ENCODE measurements at places on chromosomes 3 and 15.

- DNase-seq, result no peak
Measured at GRCh38 chr15:58066042-58066867, 744 bp upstream of the ALDH1A2 start.

- DNase-seq, result no peak
Measured at GRCh38 chr15:29162411-29162810, 107.2 kb downstream of the NSMCE3 start.

DNA sequence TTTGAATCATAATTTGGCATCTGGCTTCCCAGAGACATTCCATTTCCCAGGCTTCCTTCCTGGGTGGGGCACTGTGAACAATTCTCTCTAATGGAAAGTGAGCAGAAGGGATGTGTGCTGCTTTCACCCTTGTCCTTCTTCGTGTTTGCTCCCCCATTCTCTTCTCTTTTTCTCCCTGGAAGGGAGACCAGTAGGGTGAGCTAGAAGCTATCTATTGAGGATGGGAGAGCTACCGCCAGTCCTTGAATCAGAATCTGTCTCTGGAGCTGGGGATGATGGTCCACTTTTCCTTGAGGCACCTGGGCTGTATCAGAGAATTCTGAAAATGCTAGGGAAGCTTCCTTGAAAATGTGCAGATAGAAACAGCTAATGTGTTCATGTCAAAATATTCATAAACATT is 453.9 kb downstream of the WDR72 start:
- DNase-seq, result no peak

GRCh38 chr3:44983484-44983941 is 7.5 kb downstream of the EXOSC7 start:
- no peak for DNase-seq

GRCh38 chr3:137854533-137855261 is 90.6 kb downstream of the SOX14 start:
- DNase-seq, result no peak

- DNase-seq, result no peak
Measured at GRCh38 chr3:12473511-12473910, 10.8 kb upstream of the TSEN2 start.

GRCh38 chr3:126291537-126291936 is 65.7 kb downstream of the KLF15 start:
- DNase-seq, result no peak

- no peak for DNase-seq
Measured at GRCh38 chr3:5663601-5664000, 476.1 kb downstream of the EDEM1 start.

DNA sequence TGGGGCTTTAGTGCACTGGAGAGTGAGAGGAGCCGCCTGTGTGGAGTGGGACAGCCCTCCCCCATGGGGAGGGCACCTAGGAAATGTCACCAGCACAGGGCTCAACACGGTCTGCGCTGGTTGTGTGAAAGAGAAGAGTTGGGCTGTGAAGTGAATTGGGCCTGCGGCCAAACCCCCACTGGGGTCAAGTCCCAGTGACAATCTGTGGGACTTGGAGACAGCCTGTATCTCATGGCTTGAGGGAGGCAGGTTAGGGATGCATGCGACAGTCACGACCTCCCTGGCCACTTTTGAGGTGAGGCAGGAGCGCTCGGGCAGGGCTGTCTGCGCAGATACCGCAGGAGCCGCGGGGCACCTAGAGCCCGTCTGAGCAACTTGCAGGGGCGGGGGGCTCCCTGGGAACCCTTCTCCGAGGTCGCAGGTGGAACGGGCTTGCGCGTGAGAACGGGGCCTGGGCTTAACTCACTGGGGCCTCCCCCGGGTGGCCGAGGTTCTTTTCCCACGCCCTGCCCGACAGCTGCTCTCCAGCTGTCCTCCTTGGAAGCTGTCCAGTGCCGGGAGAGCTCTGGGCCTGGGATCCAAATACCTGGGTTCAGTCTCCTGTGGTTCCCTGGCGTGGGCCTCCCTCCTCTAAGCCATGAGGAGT is 77.4 kb downstream of the SNRK start:
- DNase-seq, result no peak

GRCh38 chr15:24076090-24076784 is 389.1 kb upstream of the NDN start:
- DNase-seq, result no peak

GRCh38 chr15:50496692-50497091 is 49.8 kb downstream of the USP50 start:
- no peak for DNase-seq

DNA sequence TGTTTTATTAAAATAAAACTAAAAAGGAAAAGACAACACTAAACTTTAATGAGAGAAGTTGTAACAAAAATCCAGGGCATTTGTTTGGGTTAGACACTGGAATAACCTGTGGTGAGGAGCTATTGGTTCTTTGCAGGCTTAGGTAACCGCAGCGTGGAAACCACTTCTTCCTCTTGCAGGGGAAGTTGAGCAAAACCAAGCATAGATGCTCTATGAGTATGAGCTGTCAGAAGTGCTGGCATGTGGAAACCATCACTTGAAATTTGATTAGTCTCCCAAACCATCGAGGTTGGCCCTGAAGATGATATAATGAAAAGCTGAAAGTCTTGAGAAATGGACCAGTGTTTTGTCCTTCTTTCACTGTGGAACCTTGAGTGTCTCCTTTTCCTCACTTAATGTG is 127.1 kb upstream of the RBMS3 start:
- no peak for DNase-seq

- no peak for DNase-seq
Measured at GRCh38 chr3:153658136-153658535, 463.1 kb upstream of the ARHGEF26 start.

DNA sequence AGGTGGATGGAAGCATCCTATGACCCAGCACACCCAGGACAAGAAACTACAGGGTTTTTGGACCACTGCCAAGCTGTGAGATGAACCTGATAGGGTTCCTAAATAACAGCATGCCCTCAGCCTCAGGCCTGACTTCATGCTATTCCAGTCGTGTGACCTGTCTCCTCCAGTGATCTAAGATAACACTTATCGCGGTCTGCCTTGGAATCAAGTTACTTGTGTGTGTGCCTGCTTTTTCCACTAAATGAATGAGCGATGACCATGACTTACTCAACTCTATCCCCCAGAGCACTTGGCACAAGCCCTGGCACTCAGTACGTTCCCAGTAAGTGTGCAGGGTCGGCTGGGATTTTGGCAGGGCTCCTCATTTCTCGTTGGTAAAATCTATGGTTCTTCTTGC is 172.7 kb upstream of the TP63 start:
- peak; percentile 79 for DNase-seq

DNA sequence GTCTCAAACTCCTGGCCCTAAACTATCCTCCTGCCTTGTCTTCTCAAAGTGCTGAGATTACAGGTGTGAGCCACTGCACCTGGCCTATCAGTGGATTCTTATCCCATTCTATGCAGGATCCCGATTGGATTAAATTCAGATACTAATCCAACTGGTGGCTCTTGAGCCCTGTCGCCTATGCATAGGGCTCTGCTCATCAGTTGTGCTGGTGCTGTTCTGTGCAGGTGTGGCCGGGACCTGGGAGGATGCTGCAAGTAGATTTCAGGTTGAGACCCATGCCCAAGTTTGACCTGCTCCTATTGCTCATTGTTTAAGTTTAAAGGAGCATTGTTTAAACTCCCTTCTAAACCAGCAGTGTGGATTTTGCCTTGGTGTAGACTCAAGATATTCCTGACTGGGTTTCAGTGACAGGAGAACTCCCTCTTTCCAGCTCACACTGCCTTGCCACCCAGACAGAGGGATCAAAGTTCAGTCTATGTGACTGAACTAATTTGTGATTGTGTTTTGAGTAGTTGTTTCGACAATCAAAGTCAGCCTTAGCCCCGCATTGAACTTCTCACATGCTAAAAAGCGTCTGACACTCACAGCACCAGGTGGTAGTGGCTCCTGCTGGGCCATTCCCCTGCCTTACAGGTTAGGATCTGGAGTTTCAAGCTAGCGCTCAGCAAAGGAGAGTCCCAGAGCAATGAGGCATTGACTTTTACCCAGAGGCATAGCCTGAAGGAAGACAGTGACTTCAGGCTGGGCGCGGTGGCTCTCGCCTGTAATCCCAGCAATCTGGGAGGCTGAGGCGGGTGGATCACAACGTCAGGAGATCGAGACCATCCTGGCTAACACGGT is 45.0 kb upstream of the PIK3CB start:
- DNase-seq, result no peak

- DNase-seq, result no peak
Measured at GRCh38 chr3:151919030-151919328, 45.5 kb downstream of the SUCNR1 start.

DNA sequence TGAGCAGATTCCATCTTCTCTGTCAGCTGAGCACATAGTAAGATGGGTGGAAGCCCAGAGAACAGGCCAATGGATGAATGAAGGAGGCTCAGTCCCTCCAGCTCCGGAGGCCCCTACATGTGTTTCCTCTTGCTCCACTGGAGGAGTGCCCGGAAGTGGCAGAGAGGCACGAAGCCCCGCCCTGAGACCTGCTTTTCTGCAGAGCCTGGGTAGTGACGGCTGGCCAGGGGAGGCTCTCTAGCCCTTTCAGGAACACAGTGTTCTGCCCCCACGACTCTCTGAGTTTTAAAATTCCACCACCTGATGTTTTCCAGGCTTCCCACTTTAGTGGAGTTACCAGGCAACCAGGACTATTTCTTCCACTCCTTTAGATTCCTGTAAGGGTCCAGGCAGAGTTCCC is 149.4 kb upstream of the SLC6A11 start:
- DNase-seq, result no peak

DNA sequence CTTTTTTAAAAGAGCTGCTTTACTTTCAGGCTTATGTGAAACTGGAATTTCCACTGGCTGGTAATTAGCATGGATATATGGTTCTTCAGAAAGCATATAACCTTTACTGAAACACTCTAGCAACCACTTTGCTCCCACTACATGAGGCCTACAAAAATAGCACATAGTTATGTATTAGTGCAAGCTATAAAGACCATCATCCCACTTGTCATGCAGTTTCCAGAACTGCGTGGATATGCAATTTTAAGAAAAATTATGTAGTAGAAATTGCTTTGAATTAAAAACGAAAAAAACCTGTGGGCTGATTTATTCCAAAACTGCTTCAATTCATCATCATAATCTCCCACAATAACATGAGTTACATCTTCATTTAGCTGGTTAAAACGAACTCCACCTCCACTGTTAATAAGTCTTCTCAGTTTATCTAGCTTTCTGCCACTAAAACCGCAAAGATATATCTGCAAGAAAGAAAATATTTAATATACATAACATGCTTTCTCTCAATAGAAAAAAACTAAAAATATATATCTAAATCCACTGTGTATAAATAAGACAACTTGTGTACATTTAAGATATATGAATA is 12.2 kb downstream of the TOPBP1 start:
- DNase-seq, result no peak

GRCh38 chr3:58006661-58007060 is 1.6 kb upstream of the FLNB start:
- DNase-seq, result no peak

DNA sequence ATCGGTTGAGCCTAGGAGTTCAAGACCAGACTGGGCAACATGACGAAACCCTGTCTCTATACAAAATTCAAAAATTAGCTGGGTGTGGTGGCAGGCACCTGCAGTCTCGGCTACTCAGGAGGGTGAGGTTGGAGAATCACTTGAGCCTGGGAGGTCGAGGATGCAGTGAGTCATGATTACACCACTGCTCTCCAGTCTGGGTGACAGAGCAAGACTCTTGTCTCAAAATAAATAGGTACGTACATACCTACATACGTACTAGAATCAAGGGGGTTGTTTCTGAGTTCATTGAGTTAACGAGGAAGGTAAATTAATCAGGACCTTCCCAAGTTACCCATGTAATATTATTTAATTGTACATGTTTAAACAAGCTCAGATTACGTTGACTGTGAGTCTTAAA is 97.5 kb downstream of the CHL1 start:
- DNase-seq, result no peak

- no peak for DNase-seq
Measured at GRCh38 chr15:83873966-83874365, 220.0 kb downstream of the ADAMTSL3 start.

GRCh38 chr3:64449026-64449425 is 223.8 kb upstream of the PRICKLE2 start:
- DNase-seq, result no peak

DNA sequence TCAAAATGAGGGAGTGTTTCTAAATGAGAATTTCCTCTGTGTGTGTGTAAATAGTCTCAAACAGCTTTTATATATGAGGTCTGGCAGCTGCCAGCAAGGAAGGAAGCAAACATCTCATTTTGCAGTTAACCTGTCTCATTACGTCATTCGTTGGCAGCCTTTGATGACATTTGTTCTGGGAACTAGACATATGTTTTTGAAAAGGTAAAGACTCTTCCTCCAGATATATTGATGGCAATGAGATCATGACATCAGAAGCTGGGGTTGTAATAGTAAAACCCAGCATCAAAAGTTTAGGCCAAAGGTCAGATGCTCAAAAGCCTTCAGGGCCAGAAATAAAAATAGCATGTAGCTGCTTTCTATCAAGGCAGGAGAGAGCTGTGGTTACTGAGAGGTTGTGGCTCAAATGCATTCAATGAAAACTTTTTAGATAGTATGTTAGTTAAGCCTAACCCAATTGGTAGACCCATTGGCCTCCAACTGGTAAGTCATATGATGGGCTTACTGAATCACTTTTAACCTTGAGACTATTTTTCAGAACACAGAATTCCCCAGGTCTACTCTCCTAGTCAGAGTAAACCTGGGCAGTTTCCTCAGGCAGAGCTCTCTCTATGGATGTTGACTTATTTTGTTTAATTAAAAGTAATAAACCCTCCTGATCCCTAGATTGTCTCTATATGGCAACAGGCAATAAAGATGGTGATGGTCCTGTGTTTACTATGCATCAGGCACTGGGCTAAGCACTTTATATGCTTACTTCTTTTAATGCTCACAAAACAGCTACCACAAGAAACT is 386.5 kb upstream of the CFAP20DC start:
- DNase-seq, result peak; percentile 19

GRCh38 chr3:131623431-131623830 is 120.7 kb upstream of the MRPL3 start:
- no peak for DNase-seq

GRCh38 chr3:105523501-105523900 is 156.8 kb downstream of the ALCAM start:
- no peak for DNase-seq

DNA sequence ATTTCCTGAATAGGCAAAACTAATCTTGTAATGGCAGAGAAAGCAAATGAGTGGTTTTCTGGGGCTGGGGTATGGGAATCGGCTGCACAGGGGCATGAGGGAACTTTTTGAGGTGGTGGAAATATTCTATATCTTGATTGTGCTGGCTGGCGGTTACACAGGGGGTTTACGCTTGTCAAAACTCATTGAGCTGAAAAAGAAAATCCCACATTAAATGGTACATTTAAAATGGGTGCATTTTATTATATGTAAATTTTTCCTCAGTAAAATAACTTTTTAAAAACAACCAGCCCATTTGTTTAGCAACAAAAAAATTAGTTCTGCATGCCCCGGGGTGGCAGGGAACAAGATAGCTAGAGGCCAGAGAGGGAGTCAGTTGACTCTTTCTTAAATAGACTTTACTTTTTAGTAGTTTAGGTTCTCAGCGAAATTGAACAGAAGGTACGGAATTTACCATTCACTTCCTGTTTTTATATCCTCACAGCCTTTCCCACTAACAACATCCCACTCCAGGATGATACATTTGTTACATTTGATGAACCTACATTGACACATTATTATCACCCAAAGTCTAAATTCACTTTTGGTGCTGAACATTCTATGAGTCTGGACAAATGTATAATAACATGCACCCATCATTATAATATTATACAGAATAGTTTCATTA is 41.2 kb upstream of the BCL2A1 start:
- DNase-seq, result no peak

- no peak for DNase-seq
Measured at GRCh38 chr3:124217542-124217941, 225.6 kb upstream of the ROPN1 start.

GRCh38 chr3:166957121-166957520 is 423.0 kb downstream of the ZBBX start:
- DNase-seq, result no peak
